GM19239 (cell line): ENCODE measurements at places on chromosomes 1 and 21.
A peak's percentile ranks its signal among the peaks of the same experiment; 100 is the strongest.

GRCh38 chr1:92774407-92774806 lies 10.5 kb downstream of the EVI5 start:
- DNase-seq, result no peak

- no peak for DNase-seq
Observed at GRCh38 chr1:24015221-24016210, 35.4 kb upstream of the SRSF10 start.

GRCh38 chr1:93463960-93464359 lies 16.0 kb downstream of the FNBP1L start:
- DNase-seq, result no peak

GRCh38 chr1:54052431-54052933 lies 522 bp downstream of the TMEM59 start:
- DNase-seq, result no peak

- peak; percentile 83 for DNase-seq
Observed at GRCh38 chr1:247331172-247331524, 519 bp downstream of the ZNF496 start.

GRCh38 chr1:238658763-238659162 lies 727.6 kb upstream of the CHRM3 start:
- DNase-seq, result no peak

DNA sequence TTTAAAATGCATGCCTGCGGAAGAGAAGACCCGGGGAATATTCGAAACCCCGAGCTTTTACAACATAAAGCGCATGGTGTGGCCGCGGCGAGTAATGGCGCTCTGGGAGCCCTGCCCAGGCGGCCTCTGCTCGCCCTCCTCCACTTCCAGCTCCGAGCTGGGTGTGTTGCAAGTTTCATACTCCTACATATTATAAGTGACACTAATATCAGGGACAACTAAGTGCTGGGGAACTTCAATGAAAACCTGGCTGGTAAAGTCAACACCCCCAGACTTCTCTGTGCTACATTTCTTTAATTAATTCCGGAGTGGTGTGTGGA lies 11.8 kb downstream of the SIM2 start:
- no peak for DNase-seq

DNA sequence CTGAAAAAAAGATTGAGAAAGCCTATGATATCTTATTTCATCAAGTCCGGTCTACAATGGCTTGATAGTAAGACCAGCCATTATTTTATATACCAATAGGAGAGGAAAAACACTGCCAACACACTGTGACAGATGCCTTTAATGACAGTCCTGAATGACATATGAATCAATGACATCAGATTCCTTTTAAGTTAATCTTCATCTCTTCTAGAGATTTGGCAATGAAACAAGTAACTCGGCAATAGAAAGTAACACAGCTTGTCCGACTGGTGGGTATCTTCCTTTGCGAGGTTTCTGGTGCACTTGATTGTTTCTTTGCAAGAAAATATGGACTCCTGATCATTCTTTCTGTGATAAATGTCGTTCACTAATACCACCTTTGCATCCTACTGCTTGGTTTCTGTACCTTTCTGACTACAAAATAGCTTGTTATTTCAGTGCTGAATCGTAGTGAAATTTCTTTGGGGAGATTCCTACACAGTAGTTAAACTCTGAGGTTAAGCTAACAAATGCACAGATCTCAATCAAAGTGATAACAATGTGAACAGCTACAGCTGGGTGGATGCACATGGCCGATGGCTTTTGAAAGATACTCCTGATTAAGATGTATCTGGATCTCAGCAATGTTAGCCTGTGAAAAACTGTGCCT lies 104.7 kb downstream of the MRPS6 start:
- DNase-seq, result no peak

DNA sequence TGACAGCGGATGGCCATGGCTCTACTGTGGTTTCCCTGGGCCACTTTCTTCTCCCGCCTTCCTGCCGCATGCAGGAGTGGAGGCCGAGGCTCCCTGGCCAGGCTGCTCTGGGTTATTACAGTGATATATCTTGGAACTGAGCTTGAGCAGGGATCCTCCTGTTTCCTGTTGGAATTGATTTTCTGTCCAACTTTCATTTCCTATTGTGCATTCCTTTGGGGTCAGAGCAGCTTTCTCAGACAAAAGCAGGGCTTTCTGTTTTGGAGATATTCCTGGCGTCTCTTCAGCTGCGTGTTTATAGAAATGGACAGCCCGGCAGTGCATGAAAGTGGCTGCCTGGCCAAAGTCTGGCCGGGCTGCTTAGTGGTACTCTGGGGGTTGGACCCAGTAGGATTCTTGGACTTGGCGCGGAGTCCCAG lies 146.4 kb downstream of the KIF26B start:
- no peak for DNase-seq

DNA sequence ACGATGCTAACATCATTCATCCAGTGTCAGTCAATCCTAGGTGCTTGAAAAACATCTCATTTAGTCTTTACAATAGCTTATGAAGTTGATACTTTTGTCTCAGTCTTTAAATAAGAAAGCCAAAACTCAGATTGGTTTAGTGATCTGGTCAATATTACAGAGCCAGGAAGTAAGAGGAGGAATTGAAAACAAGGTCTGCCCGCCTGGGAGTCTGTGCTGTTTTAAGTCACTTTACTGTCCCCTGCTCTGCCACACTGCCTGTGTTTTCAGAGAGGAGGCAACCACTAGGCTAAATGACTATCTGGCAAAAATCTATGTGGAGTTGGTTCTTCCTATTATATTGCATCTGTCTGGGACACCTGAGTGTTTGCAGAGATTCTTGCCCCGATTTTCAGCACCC lies 62.3 kb downstream of the ST6GALNAC3 start:
- DNase-seq, result no peak
